ENCODE measurements at places on chromosomes 12 and 14. TPM values are rescaled to one million over a fixed set of nuclear protein-coding genes. Genes with fewer than 3 reads are reported as not detected.

TSPAN11 gene
- 29.7 TPM for total RNA-seq

GRCh38 chr12:4556735-4557530 lies 5.1 kb upstream of the DYRK4 start:
- no peak for DNase-seq

DNA sequence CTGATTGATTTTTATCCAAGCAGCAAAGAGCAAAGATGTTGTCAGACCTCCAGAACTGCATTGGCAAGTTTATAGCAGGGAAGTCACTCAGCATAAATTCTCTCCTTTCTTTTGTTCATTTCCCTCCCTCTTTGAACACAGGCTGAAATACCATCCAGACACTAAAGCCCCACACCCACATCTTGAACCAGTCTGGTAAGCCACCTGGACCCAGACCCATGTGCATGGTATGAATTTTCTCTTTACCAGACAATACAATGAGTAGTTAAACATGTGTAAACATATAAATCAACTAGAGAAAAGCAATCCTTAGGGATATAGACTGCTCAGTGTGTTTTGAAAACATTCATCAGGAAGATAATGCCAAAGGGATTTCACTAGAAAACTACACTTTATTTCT lies 488.3 kb upstream of the FLRT2 start:
- DNase-seq = no peak

- DNase-seq = no peak
These were observed 209.5 kb downstream of the ANO6 start for GRCh38 chr12:45425426-45425825.

GRCh38 chr14:95155045-95155444 lies 2.3 kb downstream of the DICER1 start:
- no peak for DNase-seq

GRCh38 chr12:101619858-101620761 lies 25.3 kb downstream of the MYBPC1 start:
- DNase-seq = no peak

- no peak for DNase-seq
These were observed at the start of gene OAS1 for GRCh38 chr12:112906712-112907414. Gene OAS1 (plus strand): TSS chr12:112906962. CDS start chr12:112907040, 78 bp downstream.

- DNase-seq = no peak
These were observed 660 bp upstream of the MCRS1 start for GRCh38 chr12:49568442-49569162.

HHIPL1 gene
- 4.2 TPM for total RNA-seq

DNA sequence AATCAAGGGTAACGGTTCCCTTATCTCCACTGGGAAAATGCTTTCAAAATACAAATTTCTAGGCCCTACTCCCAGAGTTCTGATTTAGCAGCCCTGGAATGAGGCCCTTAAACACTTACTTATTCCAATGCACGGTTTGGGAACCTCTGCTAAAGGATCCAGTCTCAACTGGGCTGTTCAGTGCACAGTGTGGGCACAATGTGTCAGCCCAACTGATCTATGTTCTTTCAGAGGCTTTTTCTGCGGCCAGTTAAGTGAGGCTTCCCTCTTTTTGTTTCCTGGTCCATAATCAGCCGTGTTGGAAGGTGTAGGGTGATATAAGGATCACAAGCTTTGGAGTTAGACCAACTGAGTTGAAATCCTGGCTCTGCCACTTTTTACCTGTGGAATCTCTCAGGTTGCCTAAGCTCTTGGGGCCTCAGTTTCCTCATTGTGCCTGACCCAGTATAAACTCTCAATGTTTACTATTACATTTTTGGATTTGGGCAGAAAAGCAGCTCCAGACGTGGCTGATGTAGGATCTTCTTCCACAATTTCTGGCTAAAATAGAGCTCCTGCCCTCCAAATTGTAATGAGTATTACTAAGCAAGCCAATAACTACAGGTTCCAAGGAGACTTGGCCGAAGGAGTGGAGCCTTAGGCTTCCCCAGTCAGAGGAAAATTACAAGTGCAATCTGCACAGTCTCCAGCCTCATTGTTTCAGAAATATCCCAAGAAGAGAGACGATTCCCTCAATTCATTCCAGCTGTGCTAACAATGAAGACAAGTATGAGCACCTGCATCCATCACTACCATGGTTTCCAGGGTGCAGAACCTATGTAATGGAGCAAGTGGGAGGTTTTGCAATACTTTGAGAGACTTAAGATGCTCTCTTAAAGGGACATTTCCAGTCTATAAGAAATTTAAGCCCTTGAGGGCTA lies 2.3 kb upstream of the ANGEL1 start:
- no peak for DNase-seq

DNA sequence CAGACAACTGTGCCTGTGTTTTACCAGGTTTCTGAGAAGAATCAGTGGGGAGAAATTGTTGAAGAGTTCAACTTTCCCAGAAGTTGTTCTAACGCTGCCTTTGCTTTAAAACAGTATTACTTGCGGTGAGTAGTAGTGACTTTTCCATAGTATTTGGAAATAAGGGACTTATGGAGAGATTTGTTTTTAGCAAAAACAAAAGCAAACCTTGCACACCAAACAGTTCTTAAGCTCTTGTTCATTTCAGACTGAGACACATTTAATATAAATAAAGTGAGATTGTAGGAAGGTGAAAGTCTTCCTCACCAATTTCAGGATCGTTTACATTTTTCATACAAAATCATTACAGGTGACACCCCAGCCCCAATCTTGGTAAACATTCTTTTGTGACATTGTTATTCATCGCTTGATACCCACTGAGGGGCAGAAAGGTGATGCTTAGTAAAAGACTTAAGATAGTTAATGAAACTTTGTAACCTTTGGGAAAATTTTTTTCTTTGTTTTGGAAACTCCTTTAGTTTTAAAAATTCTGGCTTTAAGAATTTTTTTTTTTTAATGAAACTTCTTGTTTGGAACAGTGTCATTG lies 1.8 kb downstream of the ARID2 start:
- no peak for DNase-seq

GRCh38 chr14:55938249-55938791 lies 179.9 kb upstream of the PELI2 start:
- no peak for DNase-seq

LMO3 gene
- 26.2 TPM for total RNA-seq

Measured in sciatic nerve (tissue), 2 donors.